Muscle of arm (tissue), 14 donors: ENCODE measurements at places on chromosomes 13 and 19.

DNA sequence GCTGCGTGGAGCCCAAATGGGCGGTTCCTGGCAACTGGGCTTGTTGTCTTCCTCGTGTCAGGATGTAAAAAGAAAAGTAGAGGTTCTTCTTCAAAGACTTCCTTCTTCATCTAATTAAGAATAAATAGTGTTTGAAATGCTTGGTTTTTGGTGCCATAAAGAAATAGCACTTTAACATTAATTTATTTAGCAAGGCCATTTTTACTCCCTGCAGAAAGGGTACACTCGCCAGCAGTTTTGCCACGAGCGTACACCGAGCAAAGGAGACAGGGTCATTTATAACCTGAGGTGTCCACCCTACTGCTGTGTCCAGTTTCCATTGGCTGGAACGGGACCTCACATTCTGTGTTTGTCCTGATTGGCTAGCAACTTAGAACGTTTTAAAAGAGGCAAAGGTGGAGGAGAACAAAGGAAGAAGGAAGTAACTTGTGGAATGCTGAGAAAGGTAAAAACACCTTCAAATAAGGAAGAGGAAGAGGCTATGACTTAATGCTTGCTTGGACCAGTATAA is 21.8 kb upstream of the OR10H1 start:
- no peak for DNase-seq

- peak; percentile 44 for DNase-seq
Measured at GRCh38 chr13:96052656-96053002, 572 bp downstream of the UGGT2 start.

- DNase-seq = no peak
Measured at GRCh38 chr19:729965-730668, 20.8 kb upstream of the MISP start.

GRCh38 chr19:39207293-39207836 is 3.3 kb upstream of the SYCN start:
- DNase-seq = no peak

GRCh38 chr19:1455002-1455335 is 5.0 kb downstream of the APC2 start:
- no peak for DNase-seq

GRCh38 chr19:33667881-33668280 is 46.1 kb downstream of the CHST8 start:
- no peak for DNase-seq

- no peak for DNase-seq
Measured at GRCh38 chr19:16035601-16036297, 40.5 kb upstream of the TPM4 start.

DNA sequence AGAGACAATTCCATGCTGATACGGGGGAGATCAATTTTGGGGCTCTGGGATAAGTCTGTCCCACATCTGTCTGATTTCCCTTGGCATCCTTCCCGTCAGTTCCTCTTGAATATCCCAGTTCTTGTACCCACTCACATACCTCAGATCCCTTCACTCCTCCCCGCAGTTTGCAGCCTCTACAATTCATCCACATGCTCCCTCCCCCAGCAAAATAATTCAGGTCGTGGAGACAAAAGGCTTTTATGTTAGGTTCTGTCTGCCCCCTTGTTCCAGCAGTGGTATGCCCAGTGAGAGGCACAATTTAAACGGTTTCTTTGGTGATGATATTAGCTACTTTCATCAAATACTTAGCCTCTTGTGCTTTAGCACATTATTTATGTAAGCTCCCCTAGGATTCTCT is 9.6 kb downstream of the RPS16 start:
- DNase-seq = no peak

GRCh38 chr19:56837492-56838023 is 3.0 kb downstream of the PEG3 start:
- peak; percentile 66 for DNase-seq

- DNase-seq = no peak
Measured at GRCh38 chr19:2027361-2027760, 11.8 kb upstream of the BTBD2 start.

DNA sequence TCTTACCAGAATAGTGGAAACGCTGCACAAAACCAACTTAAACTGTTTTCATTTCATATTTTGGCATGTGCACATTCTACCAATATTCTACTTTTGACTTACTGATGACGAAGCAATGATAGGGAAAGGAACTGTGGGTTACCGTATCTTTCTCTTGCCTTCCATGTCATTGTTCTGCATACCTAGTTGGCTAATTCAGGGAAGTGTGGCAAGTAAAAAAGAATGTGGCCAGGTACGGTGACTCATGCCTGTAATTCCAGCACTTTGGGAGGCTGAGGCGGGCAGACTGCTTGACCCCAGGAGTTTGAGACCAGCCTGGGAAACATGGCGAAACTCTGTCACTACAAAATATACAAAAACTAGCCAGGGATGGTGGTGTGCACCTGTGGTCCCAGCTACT is 108.2 kb downstream of the SIPA1L3 start:
- DNase-seq = no peak

- DNase-seq = no peak
Measured at GRCh38 chr19:33630880-33631608, 9.3 kb downstream of the CHST8 start.

DNA sequence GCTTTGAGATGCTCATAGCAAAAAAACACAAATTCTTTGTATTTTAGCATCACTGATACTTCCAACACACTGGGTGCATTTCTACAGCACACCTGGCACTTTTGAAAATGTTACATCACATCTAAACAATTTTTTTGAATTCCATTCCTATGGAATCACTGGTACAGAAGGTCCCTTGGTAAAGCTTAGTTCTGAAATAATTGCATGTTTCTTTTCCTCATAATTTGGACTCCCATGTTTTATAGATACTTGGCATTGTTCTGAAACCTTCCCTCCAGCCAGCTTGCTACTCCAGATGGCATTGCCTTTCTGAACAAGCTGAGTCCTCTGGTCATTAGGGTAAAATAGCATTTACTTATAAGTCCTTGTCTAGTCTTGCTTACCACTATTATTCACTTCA is 481.3 kb upstream of the GPC6 start:
- no peak for DNase-seq

- DNase-seq = no peak
Measured at GRCh38 chr19:31391518-31391917, 42.3 kb upstream of the TSHZ3 start.

DNA sequence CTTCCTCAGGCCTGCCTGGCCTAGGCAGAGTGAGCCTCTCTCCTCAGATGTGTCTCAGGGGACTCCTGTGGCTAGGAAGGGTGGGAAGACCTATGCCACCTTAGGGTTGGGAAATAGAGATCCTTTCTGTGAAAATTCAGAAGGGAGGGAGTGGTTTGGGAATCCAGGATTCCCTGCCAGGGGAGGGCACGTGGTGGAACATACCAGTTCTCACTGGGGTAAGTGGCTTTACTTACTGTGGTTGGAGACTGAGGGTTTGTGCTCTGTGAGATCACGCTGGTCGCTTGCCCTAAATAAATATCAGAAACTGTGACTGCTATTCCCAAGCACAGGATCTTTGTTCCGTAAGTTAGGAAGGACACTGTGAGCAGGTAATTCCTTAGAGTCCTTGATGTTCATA is 16.9 kb downstream of the CEACAM1 start:
- no peak for DNase-seq

DNA sequence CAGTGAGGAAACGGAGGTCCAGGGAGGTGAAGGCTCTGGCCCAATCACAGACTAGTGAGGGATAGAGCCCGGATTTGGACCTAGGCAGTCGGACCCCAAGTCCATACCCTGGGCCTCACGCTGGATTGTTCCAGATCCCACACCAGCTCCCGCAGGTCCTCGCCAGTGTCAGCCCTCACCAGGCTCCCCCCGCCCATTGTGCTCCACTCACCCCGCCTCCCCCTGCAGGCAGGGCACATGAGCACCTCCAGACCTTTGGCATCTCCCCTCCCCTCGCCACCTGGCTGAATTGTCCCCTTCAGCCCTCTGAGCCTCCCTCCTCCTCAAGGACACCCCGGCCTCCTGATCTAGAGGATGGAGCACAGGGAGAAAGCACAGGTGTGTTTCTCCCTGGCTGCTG is 152.4 kb downstream of the KATNAL1 start:
- DNase-seq = no peak

GRCh38 chr19:19053508-19054314 is 10.1 kb upstream of the SLC25A42 start:
- DNase-seq = no peak

GRCh38 chr13:87344176-87344575 is 327.0 kb upstream of the SLITRK5 start:
- DNase-seq = no peak

DNA sequence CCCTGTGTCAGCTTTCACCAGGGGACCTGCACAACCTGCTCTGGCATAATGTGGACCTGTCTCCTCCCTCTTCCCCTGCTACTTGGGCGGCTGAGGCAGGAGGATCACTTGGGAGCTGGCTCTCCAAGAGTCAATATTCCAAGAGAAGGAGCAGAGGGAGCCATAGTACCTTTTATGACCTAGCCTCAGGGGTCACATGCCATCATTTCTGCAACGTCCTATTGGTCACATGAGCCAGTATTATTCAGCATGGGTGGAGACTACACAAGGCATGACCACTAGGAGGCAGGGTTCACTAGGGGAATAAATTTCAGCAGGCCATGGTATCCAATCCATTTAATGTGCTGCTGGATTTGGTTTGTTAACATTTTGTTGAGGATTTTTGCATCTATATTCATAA is 12.0 kb upstream of the SHFL start:
- no peak for DNase-seq

- no peak for DNase-seq
Measured at GRCh38 chr19:4391701-4392483, 8.5 kb downstream of the SH3GL1 start.

- DNase-seq = no peak
Measured at GRCh38 chr13:106738186-106738678, 170.3 kb upstream of the ARGLU1 start.

DNA sequence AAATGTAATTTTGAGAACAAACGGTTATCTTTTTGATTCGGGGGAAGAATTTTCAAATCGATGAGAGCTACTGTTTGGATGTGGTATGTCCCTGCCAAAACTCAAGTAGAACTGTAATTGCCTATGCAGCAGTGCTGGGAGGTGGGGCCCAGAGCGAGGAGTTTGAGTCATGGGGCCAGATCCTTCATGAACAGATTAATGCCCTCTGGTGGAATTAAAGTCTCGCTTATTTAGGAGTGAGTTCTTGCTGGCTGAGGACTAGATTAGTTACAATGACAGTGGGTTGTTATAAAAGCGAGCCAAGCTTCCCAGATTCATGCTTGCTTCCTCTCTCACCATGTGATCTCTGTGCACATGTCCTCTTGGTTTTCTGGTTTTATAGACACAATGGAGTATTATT is 11.8 kb upstream of the PRR20A start:
- DNase-seq = no peak

GRCh38 chr19:42207767-42208271 is 9.7 kb downstream of the DEDD2 start:
- no peak for DNase-seq

DNA sequence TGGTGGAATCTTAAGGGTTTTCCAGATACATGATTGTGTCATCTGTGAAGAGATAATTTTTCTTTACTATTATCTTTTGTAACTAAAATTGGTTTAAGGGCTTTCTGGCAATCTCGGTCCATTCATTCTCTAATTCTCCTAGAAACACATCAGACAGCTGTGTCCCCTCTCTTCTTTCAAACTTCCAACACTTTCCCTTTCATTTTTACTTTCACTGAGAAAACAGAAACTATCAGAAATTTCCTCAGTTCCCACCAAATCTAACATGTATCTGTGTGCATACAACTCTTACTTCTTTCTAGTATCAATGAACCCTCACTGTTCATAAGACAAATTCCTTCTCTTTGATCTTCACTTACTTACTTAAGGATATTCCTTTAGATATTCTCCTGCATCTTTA is 40.2 kb downstream of the KCNRG start:
- DNase-seq = no peak

DNA sequence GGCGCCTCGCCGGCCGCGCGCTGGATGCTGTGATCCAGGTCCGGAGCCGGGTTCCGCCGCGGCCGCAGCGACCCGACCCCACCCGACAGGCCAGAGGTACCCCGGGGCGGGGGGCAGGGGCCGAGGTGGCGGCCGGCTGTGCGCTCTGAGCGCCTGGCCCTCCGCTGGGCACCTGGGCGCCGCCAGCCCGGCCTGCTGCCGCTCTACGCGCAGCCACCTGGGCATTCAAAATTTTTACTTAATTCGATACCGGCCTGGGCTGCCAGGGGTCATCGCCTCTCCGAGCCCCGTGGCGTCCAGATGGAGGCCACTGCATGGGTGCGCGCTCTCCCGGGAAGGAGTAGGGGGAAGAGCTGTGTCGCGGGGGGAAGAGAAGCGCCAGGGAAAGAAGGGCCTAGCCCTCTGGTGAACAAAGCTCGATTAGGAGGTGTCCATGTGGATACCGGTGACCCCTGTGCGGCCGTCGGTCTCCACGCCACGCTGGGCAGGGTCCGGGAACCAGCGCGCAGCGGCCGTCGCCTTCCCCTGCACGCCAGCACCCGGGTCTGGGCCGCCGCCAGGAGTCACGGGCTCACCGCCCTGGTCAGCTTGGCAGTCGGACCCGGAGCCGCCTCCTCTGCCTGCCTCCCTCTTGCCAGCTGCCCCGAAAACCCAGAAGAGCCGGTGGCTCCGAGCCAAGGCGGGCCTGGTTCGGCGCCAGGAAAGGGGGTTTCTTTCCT is 666 bp downstream of the BIVM start:
- DNase-seq = peak; percentile 49

GRCh38 chr13:36915896-36916640 is 4.0 kb downstream of the SMAD9 start:
- DNase-seq = no peak

DNA sequence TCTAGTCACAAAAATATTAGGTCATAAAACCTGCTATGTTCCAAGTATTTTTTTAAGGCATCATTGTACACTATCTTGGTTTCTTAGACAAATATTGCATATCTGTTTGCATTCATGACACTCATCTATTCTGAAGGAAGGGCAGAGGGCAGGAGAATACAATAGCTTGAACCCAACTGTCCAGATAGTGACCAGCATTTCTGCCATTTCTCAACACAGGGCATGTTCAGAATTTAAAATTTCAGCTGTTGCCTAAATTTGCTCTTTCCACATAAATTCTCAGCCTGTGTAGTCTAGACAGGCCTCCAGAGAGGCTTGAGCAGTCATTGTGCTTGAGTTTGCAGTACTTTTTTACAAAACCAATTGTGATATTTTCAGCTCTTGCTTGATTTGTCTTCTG is 119.5 kb downstream of the ZAR1L start:
- DNase-seq = no peak
